ENCODE measurements at places on chromosomes 2 and 18.
A peak's percentile ranks its signal among the peaks of the same experiment; 100 is the strongest.

DNA sequence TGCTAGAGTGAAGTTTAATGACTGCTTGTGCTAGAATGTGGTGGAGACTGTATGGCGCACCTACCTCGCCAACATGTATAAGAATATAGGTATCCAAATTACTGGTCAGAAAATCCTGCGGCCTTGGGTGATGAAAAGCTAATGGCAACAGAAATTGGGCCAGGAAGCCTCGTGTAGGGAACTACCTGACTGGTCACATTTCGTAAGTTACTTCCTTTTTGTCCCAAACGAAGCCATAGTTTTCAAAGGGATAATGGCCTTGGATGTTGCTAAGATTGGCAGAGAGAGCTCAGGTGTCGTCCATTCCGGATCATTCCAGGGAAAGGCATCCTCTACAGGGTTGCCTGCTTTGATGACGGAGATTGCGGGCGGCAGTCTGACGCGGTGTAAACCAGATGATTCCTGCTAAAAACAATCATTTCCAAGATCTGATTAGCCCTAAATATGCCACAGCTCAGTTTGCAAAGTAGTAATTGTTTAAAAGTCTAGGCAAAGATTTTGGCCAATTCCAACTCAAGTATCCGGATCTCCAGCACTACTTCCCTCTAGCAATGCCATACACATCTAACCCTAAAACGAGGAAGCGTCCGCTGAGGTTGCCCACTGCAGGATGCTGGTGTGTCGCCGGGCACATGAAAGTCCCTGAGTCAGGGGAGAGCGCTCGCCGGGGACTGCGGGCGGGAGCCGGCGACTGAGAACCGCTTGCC is 708 bp upstream of the MALT1 start:
- no peak for DNase-seq

DNA sequence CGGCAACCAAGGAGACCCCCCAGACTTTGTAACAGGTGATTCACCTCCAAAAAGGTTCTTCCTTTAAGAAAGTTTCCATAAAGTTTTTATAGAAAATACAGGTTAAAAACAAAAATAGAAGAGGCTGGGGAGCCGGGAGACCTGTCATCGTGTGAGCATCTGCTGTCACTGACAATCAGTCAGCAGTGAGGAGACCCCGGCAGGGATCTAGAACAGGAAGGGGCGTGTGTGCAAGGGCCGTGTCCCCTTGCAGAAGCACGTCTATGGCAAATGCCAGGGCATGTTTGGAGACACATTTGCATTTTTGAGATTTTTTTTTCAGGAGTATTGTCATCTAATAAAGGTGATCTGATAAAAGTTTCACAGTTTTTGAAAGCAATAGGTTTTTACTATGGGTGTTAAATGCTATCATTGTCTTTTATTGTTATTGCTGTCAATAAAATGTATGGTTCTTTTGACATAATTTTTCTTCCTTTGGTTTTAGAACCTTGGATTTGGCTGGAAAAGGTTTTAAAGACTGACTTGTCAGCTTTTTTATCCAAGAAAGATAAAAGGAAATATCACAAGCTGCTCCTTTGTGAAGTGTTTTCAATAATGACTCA is 52.1 kb downstream of the MTCL1 start:
- DNase-seq = peak; percentile 31

DNA sequence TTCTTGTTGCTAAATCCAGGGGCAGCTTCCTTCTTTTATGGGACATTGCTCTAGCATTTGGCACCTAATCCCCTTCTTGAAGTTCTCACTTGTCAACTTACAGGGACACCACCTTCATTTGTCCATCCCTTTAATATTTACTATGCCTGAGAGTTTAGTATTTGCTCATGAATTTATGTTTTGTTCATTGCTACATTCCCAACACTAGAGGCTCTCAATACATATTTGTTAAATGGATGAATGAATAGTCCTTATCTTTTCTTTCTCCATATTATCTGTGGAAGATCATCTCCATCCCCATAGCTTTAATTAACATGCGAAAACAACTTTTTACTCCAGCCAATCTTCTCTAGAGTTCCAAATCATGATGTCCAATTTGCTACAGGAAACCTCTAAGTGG is 5.4 kb downstream of the CWC22 start:
- no peak for DNase-seq

DNA sequence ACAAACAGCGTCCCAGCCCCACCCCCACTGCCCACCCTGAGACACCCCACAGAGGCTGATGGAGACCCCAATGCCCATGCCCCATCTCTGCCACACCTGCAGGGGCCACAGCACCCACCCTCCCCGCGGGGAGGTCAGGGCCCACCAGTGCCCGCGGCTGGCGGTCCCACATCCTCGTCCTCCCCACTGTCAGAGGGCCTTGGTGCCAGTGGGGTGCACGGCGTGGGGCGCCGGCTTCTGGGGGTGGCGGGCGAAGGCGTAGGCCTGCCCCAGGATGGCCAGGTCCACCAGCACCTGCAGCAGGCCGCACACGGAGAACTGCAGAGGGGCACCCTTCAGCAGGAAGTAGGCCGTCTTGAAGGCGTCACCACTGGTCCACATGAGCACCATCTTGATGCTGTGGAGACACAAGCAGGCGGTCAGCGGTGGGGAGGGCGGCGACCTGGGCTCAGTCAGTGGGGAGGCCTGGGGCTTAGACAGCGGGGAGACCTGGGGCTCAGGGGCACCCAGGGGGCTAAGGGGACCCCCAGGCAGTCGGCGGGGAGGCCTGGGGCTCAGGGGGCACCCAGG is 47.6 kb downstream of the SLC66A2 start:
- DNase-seq = peak; percentile 41

GRCh38 chr2:65227020-65227455 is 593 bp upstream of the ACTR2 start:
- no peak for DNase-seq
